ENCODE measurements at places on chromosomes 12 and 14.
A peak's percentile ranks its signal among the peaks of the same experiment; 100 is the strongest.

- DNase-seq = no peak
These were observed 37.1 kb downstream of the MDM2 start for GRCh38 chr12:68844788-68845695.

- DNase-seq = no peak
These were observed 94.6 kb upstream of the DAAM1 start for GRCh38 chr14:59093902-59094301.

DNA sequence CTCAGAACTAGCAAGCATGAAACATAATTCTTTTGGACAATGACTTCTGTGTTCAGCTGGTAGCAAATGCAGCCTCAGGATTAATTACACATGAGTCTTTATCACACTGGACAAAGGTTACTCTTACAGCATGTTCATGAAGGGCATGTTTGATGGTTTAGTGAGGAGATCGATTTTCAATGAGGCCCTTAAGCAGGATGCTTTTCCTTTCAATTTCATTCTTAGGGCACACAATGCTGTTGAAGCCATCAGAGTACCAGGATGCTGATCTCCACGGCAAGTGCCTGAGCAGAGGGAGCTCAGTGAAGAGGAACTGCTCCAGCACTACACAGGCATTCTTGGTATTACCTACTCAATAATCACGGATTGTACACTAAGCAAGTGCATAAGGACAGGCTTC, 542.0 kb downstream of the SNAPC1 start:
- DNase-seq = no peak

DNA sequence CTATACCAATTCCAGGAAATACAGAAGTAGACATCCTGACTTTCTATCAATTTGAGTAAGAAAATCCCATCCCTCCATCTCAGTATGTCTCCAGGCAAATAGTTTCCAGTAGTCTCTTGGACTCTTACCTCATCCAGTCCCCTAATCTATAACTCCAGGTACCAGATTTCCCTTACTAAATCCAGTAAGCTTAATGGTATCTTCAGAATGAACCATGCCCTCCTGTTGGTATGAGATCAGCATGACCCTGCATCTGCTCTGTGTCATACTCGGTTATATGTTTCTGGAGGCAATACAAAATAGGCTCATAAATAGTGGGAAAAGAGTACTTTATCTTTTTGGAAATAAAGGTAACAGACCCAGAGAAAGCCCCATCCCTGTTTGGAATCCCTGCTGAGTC, 18.4 kb downstream of the PIGH start:
- no peak for DNase-seq

GRCh38 chr12:5478081-5478706, 46.3 kb downstream of the NTF3 start:
- no peak for DNase-seq

GRCh38 chr14:100589071-100589759, 2.0 kb upstream of the BEGAIN start:
- no peak for DNase-seq

- no peak for DNase-seq
These were observed 951 bp downstream of the NR1H4 start for GRCh38 chr12:100474617-100475016.

DNA sequence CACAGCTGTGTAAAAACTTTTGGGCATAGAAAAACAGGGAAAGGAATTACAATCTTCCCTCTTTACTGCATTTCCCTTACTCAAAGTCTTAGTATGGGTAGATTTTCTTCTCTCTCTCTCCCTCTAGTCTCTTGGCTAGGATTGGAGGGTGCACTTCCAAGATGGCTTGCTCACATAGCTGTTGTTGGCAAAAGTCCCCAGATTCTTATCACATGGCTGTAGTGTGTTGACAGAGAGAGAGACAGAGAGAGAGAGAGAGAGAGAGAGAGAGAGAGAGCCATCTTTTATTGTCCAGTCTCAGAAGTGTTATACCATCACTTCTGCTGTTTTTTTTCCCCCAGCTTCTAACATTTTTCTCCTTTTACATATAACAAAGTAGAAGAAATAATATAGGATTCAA, 6.3 kb upstream of the OR4E2 start:
- DNase-seq = no peak

DNA sequence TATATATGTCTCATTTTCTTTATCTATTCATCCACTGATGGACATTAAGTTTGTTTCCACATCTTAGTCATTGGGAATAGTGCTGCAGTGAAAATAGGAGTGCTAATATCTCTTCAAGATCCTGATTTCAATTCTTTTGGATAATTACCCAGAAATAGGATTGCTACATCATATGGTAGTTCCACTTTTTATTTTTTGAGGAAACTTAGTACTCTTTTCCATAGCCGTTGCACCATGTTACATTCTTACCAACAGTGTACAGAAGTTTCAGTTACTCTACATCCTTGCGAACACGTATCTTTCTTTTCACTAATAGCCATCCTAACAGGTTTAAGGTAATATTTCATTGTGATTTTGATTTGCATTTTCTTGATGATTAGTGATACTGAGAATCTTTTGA, 29.8 kb downstream of the TESPA1 start:
- DNase-seq = no peak

DNA sequence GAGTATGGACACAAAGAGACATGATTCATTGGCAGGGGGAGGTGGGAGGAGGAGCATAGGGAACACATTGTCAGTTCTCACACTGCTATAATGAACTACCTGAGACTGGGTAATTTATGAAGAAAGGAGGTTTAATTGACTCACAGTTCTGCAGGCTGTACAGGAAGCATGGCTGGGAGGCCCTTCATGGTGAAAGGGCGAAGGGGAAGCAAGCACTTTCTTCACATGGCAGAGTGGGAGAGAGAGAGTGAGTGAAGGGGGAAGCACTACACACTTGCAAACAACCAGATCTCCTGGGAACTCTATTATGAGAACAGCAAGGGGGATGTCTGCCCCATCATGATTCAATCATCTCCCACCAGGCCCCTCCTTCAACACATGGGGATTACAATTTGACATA, 391.8 kb downstream of the BMP4 start:
- DNase-seq = no peak

DNA sequence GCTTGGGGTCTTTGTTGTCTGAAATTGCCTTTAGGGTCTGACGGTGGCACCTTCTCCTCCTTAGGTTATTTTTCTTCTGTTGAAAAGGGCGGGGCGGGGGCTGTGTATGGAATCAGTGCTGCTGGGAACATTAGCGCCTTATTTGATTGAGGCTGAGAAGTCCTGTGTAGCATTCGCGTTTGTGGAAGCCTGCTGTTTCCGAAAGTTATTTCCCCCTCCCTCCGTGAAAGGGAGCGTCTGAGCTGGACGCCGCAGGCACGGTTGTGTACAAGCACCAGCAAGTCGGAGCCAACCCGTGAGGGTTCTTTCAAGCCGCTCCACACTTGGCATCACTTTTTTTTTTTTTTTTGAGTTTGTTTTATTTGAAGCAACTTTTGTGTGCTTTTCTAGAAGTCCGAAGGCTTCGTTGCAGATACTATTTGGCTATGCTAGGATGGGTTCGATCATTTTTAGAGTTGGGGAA, 1.1 kb downstream of the SYNE2 start:
- DNase-seq = peak; percentile 75
